Astrocyte (in vitro differentiated cells and primary cell): ENCODE measurements at places on chromosomes 2 and 18.

GRCh38 chr2:224934526-224935188 lies 107.6 kb downstream of the DOCK10 start:
- peak; percentile 50 for DNase-seq

- peak; percentile 11 for DNase-seq
Observed at GRCh38 chr2:67888351-67889005, 174.3 kb downstream of the C1D start.

- no peak for DNase-seq
Observed at GRCh38 chr2:78290581-78291214, 734.8 kb upstream of the REG3G start.

- no peak for DNase-seq
Observed at GRCh38 chr2:240364582-240364960, 70.9 kb upstream of the GPC1 start.

DNA sequence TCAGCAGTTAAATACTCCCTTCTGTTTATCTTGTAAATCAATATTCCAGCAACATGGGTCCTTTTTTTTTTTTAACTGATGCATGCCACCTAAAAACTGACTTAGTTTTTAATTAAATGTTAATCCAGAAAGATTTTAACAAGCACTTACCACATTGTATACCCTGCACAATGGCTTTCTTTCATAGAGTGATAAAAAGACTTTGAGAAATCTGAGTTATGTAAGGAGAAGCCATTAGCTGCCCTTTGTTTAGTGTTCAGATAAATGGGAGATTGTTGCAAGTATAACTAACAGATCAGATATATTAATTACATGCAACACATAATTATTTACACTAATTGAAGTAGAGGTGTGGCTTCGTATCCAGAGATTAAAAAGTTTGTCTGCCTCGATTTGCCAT lies 22.7 kb upstream of the NFATC1 start:
- no peak for DNase-seq

DNA sequence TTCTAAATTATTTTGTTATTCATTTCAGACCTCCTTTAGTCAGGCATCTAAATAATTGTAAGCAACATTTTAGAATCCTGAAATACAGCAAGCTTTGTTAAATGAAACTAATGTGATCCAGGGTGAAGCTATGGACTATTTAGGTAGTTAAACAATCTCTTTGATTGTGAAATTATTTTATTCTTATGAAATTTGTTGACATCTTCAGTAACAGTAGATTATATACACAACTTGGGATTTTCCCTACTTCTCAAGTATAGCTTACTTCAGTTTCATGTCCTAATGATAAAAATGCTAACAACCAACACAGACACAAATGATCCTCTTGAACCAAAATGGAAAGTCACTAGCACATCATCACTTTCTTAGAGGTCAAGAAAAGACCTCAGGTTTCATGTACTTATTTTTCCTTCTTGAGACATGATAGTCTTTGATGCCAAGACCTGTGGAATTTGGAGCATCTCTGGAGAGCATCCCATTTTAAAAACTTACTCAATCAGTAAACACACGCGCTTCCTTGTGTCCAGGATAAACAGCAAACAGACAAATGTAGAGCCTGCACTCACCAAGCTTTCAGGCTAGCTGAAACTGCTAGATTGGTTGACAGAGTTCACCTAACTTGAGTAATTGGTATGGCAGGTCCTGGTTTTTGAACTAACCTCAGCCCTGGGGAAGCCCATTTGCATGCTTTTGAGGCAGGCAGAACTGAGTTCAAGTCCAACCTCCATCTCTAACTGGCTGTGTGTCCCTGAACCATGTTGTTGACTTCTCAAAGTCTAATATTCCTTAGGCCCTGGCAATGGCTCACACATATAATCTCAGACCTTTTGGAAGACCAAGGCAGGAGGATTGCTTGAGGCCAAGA lies 47.8 kb downstream of the KCTD18 start:
- DNase-seq = no peak

DNA sequence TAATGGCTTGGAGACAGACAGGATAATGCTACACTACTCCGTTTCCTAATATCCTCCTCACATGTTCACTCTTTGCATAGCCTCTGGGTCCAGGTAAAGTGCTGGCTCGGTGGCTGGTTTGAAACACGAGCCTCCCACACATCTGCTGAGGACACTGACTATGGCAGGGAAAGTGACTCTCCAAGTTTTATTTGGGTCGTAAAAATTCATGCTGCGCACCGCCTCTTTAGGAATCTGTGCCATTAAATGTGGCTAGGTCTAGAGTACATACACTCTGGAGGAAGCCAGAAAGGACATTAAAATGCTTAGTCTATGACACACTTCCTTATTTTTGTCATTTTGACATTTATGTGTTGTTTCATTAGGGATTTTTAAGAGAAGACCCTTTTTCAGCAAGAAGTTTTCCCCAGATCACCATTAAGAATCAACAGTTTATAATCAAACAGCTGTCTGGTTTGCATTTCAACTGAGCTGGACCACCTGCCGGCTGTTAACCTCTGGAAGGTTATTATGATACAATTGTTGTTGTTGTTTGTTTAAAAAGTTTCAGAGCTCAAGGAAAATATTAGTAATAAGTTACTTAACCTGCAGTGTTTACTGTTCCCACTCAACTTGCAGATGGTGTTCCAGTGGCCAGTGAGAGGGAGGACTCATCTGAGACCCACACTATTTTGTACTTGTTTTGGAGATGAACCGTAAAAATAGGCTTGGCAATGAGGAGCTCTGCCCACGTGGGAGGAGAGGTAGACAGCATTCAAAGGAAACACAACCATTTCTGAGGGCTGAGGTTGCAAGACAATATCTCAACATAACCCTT lies 443.3 kb upstream of the MEIS1 start:
- DNase-seq = no peak

DNA sequence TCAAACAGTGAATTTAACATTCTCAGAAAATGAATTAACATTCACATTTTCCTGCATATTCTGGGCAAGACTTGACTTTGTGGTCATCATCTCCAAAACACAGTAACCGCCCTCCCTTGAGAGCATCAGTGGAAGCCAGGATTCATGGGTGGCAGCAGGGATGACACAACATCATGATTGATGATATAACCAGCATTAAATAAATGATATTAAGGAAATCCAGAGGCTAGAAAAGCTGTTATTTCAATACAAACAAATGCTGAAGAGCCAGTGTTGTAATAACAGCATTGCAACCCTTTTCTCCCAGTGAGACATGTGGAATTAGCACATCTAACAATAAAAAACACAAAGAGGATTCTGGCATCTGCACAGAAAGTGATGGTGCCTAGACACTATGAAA lies 41.1 kb downstream of the CDC42EP3 start:
- DNase-seq = peak; percentile 70

- peak; percentile 67 for DNase-seq
Observed at GRCh38 chr18:49813319-49814146, at the start of gene ACAA2. Gene ACAA2, minus strand, starts transcription at chr18:49813533. Its CDS starts 49 bp downstream, at chr18:49813484.
